ENCODE measurements at places on chromosomes 12 and 14.

DNA sequence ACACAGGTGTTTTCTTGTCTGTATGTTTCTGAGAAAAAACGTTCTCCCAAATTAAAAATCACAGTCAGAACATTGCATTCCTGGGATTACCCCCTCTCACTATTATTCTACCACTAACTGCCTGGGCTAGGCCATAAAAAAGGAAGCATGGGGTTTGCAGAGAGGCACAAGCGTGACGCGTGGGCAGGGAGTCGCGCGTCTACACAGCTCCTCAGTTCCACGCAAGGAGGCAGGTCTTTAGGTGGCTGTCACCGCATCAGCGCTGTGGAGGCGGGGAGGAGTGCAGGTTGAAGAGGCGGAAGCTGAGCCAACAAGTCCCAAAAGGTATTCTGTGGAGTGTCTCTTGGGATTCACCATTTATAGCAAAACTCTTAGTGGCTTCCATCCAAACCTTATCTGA lies 109.9 kb downstream of the RIMBP2 start:
- DNase-seq, result no peak

DNA sequence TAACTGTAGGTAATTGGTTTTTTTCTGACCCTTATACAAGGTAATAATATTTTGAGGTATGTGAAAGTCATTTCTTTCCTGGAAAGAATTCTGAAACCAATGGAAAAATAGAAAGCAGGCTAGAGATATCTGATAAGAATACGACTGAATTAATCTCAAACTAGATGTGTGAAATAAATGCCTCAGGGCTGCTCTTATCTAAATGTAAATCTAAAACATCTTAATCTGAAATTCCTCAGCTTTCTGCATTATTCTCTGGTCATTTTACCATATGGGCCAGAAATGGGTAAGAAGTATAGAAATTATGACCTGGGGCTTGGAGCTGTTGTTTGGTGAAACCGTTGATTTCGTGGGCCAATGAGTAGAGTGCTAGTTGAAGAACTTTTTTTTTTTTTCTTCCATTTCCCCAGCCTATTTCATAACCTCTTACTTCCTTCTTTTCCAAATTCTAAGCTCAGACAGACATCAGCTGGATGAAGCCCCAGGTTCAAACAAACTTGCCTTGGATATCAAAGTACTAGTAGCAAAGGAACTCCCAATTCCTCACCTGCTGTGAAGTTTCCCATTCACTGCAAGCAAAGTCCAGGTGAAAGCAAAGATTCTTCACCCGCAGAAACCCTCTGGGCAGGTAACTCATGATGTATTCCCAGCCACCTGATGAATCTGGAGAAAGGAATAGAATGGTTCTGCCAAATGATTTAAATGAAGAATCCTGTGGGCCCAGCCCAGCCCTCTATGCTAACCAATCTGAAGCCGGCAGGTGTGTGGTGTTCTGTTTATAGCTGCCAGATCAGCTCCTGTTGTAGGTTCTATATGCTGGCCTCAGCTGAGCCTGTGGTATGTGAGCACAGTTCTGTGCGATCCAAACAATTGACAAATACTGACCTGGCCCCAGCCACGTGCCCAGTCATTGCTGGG lies 9.7 kb upstream of the FOS start:
- DNase-seq, result no peak

- DNase-seq, result no peak
Measured at GRCh38 chr14:31947680-31948595, 129.2 kb upstream of the ARHGAP5 start.

DNA sequence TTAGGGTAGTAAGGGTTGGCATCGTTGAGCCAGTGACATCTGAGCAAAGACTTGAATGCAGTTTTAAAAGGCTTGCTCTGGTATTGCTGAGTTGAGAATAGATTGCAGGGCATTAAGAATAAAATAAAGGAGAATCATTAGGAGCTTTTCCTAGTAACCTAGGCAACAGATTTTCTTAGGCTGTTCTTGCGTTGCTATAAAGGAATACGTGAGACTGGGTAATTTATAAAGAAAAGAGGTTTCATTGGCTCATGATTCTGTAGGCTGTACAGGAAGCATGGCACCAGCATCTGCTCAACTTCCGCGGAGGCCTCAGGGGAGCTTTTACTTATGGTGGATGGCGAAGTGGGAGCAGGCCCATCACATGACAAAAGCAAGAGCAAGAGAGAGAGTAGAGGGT lies 97.4 kb downstream of the RAD51B start:
- no peak for DNase-seq

DNA sequence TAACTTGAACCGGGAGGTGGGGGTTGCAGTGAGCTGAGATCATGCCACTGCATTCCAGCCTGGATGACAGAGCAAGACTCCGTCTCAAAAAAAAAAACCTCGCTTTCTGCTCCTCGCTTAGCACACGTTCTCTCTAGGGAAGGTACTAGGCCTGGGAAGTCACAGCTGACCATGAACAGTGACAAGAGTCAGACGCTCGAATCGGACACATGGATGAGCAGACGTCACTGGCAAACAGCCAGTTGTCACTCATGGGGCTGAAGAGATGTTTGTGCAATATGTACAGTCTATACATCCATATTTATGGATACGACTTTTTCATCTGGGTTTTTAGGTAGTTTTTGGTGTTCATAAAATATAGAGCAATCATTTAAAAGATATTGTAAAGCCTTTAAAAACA lies 19.4 kb downstream of the TCHP start:
- no peak for DNase-seq

DNA sequence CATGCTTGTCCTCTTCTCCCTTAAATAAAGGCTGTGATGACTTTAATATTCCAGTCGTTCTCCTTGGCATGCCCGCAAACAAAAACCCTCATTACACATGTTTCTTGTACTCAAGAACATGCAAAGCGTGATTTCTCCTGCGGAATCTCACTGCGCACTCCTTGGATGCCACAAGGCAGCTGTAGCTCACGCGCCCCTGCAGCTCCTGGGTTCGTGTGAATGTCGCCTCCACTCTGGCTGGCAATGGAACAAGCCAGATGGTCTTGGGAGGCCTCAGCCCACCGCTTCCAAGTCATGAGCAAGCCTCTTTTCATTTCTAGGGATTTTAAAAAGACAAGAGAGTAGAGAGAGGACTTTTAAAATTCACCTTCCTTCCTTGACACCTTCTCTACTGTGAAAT lies 403.8 kb downstream of the PCNX1 start:
- no peak for DNase-seq

DNA sequence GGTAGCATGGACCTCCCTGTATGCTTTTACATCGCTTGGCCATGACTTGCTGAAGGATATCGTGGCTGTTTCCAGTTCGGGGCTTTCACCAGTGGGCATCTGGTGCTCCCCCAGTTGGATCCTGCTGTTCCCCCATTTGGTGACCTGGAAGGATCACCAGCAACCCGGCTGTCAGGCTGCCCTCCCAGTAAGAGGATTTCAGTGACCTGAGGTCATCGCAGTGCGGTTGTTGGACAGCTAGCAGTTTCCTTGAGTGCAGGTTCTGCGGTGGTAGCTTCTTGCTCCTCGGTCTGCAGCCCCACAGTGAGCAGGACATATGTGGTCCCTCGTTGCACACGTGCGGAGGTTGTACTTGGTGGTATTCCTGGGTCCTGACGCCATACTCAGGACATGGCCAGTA lies 58.7 kb downstream of the TMEM132C start:
- no peak for DNase-seq

DNA sequence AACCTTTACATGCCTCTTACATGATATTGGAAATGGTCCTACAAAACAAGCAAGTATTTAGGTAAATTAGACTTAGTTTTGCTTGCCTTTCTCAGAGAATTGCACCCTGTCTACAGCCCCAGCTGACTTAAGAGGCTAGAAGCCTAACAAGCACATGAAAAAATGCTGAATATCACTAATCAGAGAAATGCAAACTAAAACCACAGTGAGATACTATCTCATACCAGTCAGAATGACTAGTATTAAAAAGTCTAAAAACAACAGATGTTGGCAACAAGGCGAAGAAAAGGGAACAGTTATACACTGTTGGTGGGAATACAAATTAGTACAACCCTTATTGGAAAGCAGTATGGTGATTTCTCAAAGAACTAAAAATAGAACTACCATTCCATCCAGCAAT lies 103.8 kb downstream of the EGLN3 start:
- DNase-seq, result no peak

- no peak for DNase-seq
Measured at GRCh38 chr14:34930591-34931091, 52.2 kb upstream of the SRP54 start.

DNA sequence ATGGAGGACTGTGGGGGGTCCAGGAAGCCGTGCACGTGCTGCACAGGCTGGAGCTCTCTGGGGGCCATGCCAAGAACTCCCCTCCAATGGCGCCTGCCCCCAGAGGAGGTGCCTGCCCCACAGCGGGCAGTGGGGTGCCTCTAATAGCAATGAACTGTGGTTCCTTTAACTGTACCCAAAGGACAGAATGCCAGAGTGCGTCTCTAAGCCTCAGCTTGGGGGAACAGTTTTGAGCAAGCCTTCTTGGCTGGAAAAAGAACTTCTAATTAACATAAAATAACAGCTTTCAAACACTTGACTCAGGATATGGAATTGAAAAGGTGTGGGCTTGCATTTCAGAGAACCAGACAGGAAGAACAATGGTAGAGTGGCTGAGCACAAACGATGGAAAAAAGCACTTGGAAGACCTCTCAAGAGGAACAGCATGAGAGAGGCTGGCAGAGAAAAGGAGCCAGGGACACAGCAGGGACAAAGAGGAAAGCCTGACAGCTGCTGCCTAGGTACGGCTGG lies 195.6 kb downstream of the TTC7B start:
- DNase-seq, result no peak

GRCh38 chr14:33704481-33704880 lies 246.4 kb downstream of the EGLN3 start:
- DNase-seq, result no peak

DNA sequence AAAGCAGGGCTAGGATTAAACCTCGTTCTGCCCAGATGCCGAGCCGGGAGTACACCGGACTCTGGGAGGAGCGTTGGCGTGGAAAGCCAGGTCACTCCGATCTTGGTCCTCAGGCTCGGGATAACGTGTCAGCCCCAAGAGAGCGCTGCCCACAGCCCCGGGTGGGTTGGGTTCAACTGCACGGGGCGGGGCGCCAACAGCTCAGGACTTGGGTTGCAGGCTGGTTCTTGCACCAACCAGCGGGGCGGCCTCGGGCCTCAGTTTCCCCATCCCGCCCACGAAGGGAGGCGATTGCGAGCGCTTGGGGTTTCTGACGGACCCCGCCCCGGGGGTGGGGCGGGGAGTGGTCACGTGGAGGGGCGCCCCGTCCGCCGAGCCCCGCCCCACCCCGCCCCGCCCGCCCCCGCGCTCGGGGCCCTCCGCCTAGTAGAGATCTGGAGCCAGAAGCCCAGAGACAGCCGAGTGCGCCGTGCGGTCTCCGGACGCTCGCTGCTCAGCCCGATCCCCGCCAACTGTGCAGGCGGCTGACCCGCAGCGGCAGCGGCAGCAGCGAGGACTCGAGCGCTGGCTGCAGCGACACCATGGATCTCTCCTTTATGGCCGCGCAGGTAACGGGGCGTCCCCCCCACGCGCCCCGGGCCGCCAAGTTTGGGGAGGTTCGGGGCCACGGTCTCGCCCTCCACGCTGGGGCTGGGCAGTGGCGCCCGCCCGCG lies at the start of gene C14orf132:
C14orf132 (plus strand) TSS at position 443 of the 713 bp plus-strand sequence; CDS start at position 582, 139 bp downstream.
- DNase-seq, result no peak

GRCh38 chr12:24229031-24229700 lies 279.7 kb upstream of the SOX5 start:
- DNase-seq, result no peak

- no peak for DNase-seq
Measured at GRCh38 chr14:93110856-93111419, 4.8 kb downstream of the ITPK1 start.

- no peak for DNase-seq
Measured at GRCh38 chr12:28355161-28355560, 164.9 kb downstream of the CCDC91 start.

DNA sequence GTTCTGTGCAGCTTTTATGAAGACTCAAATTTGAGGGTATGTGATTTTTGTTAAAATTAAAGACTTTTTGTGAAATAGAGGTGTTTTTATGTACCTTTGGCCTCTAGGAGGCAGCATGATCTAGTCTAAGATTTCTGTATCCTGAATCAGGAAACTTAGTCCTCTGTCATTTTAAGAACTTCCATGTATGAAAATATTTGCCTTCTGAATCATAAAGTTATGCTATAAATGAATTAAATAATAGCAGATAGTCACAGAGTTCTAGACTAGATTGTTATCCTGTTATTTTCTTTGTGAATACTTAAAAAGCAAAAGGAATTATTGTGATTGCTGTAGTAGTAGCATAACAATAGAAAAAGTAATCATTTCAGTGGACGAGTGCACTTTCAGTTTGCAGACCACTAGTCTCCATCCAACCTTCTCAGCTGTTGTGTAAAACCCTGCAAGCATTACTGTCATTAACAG lies 56.3 kb downstream of the FGD4 start:
- DNase-seq, result no peak

- DNase-seq, result no peak
Measured at GRCh38 chr12:109387425-109388166, 39.9 kb downstream of the MYO1H start.

DNA sequence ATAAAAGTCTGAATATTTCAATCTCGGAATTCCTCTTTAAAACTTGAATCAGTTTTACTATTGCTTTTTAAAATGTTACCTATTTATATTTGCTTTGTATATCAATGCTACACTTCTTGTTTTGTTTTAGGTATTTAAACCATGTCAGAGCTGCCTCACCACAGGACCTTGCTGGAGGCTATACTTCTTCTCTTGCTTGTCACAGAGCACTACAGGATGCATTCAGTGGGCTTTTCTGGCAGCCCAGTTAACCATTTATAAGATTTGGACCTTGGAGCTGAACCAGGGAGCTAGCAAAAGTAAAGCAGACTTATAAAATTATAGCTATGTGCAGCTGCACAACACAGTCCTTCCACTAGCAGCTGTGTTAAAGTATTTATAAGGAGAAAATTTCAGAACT lies 12.8 kb downstream of the TRMT5 start:
- no peak for DNase-seq

DNA sequence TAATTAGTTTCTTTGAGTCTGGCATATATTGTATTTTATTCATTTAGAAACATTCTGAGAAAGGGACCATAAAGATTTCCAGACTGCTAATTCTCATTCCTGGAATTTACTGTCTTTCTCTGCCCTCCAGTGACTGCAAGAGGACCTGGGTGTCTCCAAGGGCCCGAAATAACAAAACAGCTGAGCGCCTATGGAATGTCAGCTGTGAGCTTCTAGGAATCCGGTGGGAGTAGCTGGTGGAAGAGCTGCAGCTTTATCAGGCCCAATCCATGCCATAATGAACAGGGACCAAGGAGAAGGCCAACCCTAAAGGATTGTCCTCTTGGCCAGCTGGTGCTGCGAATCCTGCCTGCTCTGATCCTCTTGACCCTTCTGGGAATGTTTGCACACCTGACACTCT lies 31.9 kb downstream of the RDH12 start:
- no peak for DNase-seq

DNA sequence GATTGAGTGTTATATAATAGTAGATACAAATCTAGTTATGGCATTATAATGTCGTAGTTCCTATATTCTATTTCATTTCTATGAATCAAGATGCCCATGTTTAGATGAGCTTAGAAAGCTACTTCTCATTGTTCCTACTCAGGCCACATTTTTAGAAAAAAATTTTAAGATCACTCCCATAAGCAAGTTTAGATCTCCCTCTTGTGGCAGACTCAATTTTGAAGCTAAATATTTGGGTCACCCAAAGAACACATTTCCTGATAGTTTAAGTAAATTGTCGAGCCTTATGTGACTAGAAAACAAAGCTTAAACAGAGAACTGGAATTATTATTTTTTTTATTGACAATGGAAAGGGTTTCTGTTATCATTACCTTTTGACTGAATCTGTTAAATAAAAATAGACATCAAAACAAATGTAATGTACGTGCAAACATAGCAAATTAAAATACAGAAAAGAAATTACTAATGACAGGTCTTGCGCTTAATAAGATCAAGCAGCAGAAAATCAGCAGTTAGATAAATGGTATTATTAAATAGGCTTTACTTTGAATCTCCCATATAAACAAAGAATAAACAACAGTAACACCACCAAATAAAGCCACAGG lies 180.2 kb downstream of the ACSS3 start:
- DNase-seq, result no peak
